ENCODE measurements at places on chromosomes 2 and 18.

DNA sequence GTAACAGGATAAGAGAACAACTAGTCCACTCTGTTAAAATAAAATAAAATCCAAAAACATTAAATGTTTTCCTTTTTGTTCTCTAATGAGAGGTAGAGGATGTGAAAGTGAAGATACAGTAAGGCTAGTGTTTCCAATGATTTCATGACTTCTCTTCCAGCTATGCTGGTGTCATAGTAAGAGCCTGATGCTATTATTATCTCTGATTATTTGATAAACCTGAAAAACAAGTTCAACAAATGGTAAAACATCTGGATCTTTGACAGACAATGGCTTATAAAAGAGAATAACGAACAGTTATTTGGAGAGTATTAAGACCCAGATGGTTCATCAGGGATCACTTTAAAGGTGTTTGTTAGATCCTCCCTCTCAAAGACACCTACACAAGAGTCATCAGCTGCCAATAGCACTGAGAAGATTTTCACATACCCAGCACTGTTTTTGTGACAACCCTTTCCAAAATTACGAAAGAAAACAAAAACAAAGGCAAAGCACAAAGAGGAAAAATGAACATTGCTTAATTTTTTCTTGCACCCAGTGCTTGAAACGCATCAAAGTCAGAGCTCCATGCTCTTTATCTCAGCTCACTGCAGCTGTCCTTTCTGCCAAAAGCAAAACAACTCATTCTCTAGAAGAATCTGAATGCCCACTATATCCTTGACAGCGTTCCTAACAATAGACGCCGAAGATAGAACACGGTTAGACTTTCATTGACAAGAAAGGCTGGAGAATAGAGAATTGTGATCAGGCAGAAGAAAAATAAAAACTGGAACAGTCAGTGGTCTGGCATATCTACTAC is 168.6 kb downstream of the SLC8A1 start:
- DNase-seq = no peak

GRCh38 chr2:10498525-10499274 is 50.6 kb upstream of the ODC1 start:
- DNase-seq = no peak

DNA sequence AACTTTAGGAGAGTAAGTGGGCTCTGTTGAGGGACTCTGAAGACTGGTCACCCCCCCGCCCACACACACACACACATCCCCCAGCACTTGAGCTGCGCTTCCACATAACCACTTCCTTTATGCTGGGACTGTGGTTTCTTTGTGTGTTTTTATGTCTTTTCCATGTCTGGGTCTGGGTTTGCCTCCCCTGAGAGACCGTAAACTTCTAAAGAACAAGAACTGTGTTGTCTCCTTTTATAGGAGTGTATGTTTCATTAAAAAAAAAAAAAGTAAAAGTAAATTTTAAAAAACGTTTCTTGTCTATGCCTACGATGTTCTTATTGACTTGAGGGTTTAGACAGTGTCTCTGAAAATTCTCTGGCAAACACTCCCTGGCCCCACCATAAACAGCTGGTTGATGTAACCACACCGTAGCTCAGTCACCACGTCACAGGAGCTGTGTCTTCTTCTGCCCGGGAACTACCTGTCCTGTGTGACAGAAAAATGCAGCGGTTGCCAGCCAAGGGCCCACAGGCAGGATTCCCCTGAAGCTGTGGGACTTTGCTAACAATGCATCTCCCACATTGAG is 68.0 kb downstream of the KLHL29 start:
- no peak for DNase-seq

DNA sequence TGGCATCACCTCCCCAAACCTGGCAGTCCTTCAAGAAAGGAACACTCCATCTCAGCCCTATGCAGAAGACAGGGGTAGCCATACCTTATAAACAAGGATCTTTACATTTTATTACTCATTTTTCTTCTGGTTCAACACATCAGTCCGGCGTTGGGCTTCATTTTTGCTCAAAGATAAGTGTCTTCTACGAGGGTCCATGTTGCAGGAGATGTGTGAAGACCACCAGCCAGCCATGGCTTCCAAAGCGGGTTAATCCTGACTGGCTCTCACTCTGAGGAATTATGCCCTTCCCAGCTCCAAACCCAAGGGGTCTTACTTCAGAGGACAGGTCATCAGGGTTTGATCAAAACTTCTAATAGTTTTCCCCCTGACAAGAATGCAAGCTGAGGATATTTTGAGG is 23.9 kb upstream of the GNAL start:
- DNase-seq = no peak

DNA sequence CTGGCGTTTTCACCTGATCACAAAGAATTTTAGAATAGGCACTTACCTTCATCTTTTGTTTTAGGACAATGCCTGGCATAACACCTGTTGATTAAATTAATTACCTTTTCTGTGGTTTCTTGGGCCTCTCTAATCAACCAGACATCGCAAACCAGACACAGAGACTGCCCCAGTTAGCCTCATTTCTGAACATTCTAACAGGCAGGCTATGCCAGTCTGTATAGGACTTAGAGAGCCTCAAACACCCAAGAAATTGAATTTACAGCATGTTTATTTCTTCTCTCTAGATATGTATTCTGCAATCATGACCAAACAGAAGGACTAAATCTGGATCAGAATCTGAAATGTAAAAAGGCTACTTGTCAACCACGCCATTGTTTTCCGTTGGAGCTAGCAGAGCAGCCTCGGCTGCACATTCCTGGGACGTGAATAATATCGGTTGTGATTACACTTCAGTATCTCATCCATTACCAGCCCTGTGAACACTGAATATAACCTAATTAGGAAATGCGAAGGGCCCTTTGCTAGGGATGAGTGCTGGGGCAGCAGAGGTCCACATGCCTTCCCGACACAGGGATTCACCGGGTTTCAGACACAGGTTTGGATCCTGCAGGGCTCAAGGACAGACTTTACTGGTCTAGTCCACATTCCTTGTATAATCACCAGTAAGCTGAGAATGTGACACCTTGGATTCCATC is 17.5 kb upstream of the CDC42EP3 start:
- DNase-seq = peak; percentile 85

GRCh38 chr2:240906141-240906910 is at the start of gene CROCC2:
Gene CROCC2 (plus strand): TSS chr2:240906336. CDS start chr2:240906514, 178 bp downstream.
- no peak for DNase-seq

Data from HS-5 (cell line).